ENCODE measurements at places on chromosomes 7 and 10. TPM values are rescaled to one million over a fixed set of nuclear protein-coding genes. Genes with fewer than 3 reads are reported as not detected.

SYT15B gene
- total RNA-seq = not detected

ELAPOR2 gene
- 8.8 TPM for total RNA-seq

CYP26A1 gene
- not detected for total RNA-seq

GRCh38 chr10:28676326-28676967 lies 874 bp upstream of the BAMBI start:
- peaks cover 26% of the 10 kb centered on the region for H3K4me1 ChIP-seq
- no peak for DNase-seq
- no peak overlapping the region for H3K27ac ChIP-seq

DNA sequence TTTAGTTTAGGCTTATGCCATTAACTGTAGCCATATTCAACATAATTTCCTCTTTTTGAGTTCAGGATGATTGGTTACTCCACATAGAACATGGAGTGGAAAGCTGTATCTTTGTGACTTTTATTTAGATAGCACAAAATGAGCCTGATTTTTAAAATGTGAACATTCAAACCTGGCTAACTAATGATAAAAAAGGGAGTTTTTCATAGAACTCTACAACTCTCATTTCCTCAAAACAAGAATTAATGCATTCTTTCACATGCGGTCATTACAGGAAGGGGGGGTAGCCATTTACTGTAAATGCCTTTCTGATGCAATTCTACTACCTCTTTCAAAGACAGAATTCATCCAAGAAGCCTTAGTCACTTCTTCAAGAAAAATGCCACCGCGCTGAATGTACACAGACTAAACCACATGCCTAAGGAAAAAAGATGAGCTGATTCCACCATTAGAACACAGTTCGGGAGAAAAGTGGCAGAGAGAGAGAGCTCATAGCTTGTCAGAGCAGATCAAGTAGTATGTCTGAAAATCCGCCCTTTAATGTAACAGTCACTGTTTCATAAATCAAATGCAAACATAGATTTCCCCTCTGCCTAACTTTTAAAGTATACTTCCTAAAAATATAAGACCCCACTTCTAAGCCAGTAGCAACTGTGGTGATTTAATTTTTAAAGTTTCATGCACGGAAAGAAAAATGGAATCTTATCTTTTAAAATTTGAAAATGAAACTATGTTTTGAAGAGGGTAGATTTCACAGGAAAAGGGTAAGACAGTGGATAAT lies 226.4 kb upstream of the KLF14 start:
- H3K4me1 ChIP-seq = peaks cover 78% of the 10 kb centered on the region
- H3K4me3 ChIP-seq = peak overlapping the region; percentile 60
- DNase-seq = peak; percentile 85
- no peaks in the 10 kb centered on the region for H3K36me3 ChIP-seq
- H3K27ac ChIP-seq = peak overlapping the region; percentile 93

GRCh38 chr10:124369986-124370385 lies 48.7 kb downstream of the OAT start:
- H3K4me3 ChIP-seq = no peak overlapping the region
- DNase-seq = no peak
- H3K27me3 ChIP-seq = no peaks in the 10 kb centered on the region
- H3K27ac ChIP-seq = no peak overlapping the region

GRCh38 chr7:20220921-20221547 lies 3.9 kb upstream of the MACC1 start:
- H3K27ac ChIP-seq = no peak overlapping the region
- no peak for DNase-seq
- H3K4me3 ChIP-seq = no peak overlapping the region
